ENCODE measurements at places on chromosomes 13 and 19. TPM values are rescaled to one million over a fixed set of nuclear protein-coding genes. Genes with fewer than 3 reads are reported as not detected.

DNA sequence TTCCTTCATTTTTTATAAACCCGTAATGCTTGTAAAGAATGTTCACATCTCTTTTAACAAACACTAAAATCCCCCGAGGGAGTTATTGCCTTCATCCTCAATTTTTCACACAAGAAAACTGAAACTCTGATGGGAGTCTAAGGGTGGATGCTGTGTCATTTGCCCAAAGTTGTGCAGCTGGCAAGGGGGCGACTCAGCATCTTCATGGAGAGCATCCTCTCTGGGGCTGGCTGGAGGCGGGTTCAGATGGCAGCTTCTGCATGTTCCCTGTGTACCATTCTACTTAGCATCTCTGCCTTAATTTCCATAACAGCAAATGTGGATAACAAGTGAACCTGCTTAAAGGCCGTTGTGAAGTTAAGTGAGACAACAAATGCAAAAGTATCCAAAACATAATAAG lies 256.4 kb downstream of the IRS2 start:
- DNase-seq, result no peak

- no peak for DNase-seq
Observed at GRCh38 chr19:55802281-55802680, 29.5 kb downstream of the NLRP11 start.

- no peak for DNase-seq
Observed at GRCh38 chr13:84192125-84192524, 309.9 kb upstream of the SLITRK1 start.

- no peak for DNase-seq
Observed at GRCh38 chr13:110309661-110310524, 2.8 kb downstream of the COL4A2 start.

PROZ gene
- not detected for total RNA-seq

IQCN gene
- 6.1 TPM for total RNA-seq

ACER1 gene
- not detected for total RNA-seq
